ENCODE measurements at places on chromosomes 6 and 20.

DNA sequence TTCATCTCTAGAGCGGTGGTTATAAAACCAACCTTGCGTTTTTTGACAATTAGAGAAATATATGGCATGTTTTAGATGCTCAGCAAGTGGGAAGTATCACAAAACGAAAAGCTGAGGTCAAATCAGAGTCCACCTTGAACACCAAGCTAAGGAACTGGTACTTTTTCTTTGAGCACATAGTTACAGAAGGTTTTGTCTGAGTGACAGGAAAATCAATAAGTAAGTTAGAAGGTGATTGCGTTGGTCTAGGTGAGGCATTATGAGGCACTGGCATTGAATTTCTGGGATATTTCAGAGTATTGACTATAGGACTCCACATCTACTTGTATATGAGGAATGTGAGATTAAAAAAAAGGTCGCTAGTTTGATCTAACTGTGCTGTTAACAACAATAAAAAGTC, 597 bp upstream of the HINT3 start:
- DNase-seq, result no peak

DNA sequence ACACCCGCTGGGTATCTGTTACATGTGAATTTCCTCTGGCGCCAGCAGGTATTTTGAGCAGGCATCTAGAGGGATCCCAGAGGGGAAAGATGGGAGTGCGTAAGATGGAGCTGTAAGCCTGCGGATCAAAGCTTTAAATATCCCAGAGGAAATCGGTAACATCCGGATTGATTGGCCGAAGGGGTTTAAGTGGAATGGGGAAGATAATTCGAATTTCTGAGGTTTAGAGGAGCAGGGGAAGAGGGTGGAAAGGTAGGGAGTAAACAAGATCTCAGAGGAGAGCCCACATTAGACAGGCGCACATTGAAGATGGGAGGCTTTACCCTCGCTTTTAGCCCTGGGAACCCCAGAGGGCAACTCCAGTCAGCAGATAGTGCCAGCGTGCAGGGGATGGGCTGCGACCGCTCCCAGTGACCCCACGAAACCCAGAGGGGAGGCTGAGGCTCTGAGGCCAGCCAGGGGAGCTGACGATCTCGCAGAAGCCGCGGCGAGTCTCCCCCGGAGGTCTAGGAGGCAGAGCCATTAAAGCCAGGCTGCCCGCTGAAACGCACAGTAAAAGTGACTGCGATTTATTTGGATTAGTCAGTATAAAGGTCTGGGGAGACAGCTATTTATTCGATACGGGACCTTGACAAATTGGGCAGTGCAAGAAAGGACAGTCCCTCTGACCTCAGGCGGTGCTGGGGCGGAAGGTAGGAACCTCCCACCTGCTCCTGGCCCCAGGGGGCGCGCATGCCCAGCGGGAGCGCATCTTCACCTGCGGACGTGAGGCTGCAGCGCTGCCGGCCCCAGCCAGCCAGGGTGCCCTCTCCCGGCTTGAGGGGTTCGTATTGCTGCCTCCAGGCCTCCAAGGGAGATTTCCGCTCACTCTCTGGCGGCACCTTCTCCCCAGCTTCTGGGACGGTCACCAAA, 34.3 kb upstream of the TCF21 start:
- DNase-seq, result no peak

GRCh38 chr6:105783333-105783935, 302.7 kb upstream of the PRDM1 start:
- no peak for DNase-seq

- no peak for DNase-seq
These were observed 649.8 kb upstream of the SLC35B3 start for GRCh38 chr6:9085054-9085708.

DNA sequence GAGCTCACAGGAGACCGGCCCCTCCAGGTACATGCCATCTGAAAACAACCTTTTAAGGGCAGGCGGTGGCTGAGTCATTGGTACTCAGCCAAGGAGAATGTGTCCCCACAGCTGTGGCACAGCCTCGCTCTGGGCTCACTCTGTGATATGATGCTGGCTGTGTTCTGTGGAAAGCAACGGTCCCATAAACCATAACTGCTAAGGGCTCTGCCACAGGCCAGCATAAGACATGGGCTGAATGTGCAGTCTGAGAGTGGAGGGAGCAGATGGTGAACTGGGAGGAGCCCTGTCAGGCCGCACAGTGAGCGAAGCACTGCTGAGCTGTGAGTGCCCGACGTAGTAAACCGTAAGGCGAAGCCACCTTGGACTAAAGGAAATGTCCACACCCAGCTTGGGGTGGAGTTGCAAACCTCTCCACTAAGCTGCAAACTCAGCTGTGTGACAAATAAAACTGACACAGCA, 375.8 kb downstream of the THBS2 start:
- DNase-seq, result no peak

GRCh38 chr20:20463933-20464374, 96.0 kb downstream of the INSM1 start:
- DNase-seq, result no peak

DNA sequence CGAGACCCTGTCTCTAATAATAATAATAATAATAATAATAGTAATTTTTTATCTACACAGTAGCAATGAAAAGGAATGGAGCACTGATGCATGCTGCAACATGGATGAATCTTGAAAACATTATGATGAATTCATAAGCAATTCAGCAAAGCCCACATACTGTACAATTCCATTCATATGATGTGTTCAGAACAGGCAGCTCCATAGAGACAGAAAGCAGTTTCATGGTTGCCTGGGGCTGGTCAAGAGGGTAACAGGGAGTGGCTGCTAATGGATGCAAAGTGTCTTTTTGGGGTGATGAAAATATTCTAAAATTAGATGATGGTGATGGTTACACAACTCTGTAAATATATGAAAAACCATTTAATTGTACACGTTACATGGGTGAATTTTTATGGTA, 43.6 kb downstream of the SLC24A3 start:
- DNase-seq, result no peak

DNA sequence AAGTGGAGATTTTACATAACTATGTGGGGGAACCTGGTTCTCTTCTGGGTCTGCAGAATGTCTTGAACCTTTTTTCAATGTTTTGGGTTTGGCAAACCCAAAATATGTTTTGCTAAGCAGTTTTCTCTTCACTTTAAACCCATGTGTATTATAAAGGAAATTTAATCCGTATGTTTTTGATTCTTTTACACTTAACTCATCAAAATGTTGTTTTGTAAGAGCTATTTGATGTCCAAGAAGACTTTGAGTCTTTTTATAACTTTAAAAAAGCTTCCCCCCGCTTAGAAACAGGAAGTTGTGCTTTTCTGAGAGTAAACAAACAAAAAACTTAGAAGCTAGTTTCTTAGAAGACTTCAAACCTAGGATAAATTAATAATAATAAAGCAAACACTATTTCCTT, 81.9 kb upstream of the CEP162 start:
- DNase-seq, result no peak

DNA sequence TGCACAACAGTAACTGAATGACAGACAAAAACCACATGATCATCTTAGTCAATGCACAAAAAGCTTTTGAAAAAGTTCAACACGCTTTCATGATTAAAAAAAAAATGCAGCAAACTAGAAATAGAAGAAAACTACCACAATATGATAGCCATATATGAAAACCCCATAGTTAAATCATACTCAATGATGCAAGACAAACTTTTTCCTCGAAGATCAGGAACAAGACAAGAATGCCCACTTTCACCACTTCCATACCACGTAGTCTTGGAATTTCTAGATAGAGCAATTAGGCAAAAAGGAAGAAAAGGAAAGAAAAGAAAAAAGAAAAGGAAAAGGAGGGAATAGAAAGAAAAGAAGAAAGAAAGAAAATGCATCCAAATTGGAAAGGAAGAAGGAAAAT, 44.6 kb upstream of the SLC23A2 start:
- DNase-seq, result no peak

DNA sequence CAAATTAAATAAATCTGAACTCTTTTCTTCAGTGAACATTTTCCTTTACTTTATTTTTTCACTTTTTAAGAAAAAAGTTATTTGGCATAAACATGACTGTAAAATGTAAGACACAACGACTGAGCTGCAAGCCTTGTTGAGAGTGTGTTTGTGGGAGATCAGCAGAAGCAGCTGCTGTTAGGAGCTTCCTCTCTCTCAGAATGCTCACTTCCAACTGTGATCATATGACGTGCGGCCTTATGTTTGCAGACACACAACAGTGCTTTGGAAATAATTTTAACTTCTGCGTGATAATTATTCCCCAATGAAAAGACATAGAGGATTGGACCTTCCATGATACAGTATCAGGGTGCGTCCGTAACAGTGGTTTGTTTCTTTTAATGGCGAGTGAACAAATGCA, 104.0 kb downstream of the ARHGAP18 start:
- DNase-seq, result no peak

GRCh38 chr20:46438156-46438750, 31.8 kb upstream of the ELMO2 start:
- no peak for DNase-seq

- no peak for DNase-seq
These were observed 6.8 kb downstream of the ADISSP start for GRCh38 chr20:3760655-3761348.

- DNase-seq, result no peak
These were observed 91.4 kb upstream of the SALL4 start for GRCh38 chr20:51893723-51894122.

Measured in AG04449 (cell line).